ENCODE measurements at places on chromosomes 16 and 17.

- DNase-seq: no peak
These were observed 8.6 kb downstream of the KRT40 start for GRCh38 chr17:40975516-40975915.

DNA sequence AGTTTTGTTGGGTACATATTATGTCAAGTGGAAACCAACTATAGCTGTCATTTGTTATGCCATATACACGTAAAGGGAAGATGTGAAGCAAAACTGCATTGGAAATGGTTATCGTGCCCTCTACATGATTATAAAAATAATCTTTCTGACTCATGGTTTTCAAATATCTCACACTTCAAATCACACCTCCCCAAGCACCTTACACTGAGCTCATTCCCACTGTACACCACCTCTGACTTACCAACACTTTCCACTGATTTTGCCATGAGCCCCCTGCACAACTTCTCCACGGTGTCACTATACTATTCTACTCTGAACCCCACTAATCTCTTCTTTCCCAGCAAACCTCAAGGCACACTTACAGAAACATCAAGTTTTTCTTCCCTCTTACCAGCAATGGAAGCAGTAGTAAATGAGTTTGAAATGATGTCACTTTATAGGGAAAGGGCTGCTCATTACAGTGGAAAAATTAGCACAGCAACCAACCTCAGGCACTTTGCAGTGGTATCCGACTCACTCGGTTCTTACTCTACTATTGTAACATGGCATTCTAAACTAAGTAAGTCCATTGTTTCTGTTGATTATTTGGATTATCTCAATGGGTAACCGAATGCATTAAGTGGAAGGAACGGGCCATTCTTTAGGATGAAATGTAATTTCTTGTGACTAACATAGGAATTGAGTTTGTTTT is 18.7 kb downstream of the ZNF821 start:
- DNase-seq: no peak

DNA sequence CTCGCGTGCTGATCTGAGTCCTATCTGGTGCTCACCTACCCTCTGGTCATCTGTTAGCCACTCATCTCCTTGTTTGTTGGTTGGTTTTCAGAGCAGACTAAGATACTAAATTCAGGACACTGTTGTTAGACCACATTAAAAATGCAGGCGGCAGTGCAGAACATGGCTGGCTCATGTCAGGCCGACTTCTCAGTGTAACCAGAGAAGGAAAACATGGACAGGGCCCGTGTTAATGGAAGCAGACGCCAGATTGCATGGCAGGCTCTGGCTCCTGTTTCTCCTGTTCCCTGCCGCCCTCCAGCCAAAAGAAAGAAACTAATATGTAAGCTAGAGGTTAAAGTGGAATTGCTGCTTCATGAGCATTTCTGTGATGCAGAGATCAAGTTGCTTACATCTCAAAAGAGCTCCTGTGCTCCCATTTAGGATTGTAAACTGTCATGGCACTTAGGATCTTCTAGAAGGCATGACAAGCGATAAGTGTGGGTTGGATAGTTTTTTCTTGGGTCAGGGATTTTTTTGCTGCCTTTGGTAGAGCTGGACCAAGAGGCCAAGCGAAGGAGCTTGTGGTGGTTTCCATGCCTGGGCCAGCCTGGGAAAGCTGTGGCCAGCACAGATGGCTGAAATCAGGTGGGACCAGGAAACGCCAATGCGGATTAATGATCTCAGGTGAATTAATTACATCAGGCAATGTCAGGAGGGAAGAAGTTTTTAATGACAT is 56.1 kb downstream of the YPEL2 start:
- DNase-seq: no peak

GRCh38 chr17:3954976-3955672 is 9.1 kb downstream of the ATP2A3 start:
- no peak for DNase-seq

DNA sequence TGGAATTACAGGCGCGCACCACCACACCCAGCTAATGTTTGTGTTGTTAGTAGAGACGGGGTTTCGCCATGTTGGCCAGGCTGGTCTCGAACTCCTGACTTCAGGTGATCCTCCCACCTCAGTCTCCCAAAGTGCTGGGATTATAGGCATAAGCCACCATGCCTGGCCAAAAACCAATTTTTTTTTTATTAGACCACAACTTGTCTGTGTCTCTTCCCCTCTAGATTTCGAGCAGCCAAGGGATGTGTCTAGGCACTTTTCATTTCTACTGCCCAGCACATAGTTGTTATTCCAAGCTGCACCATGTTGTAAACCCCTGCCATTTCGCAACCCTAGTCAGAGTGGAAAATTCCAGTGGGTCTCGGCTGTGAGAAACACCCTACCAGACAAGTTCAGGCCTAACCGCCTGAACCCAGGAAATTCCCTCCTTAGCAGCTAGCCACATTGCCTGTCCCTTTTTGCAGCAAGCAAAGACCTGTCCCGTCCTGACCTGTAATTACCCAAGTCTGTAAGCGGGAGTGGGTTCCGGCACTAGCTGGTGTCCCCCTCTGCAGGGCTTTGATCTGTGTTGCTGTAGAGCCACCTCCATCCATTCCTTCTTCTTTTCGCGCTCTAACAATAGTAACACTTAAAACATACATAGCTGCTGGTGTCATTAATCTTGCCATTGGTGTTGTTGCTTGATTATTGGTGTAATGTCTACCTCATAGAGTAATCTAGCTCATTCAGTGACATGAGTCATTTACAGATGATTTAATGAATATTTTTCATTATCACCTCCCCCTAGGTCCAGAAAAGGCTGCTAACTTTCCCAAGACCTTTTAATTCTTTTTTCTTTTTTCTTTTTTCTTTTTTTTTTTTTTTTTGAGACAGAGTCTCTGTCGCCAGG is 77.3 kb upstream of the ATF7IP2 start:
- DNase-seq: no peak

GRCh38 chr17:81020767-81021497 is 14.0 kb upstream of the BAIAP2 start:
- DNase-seq: no peak

DNA sequence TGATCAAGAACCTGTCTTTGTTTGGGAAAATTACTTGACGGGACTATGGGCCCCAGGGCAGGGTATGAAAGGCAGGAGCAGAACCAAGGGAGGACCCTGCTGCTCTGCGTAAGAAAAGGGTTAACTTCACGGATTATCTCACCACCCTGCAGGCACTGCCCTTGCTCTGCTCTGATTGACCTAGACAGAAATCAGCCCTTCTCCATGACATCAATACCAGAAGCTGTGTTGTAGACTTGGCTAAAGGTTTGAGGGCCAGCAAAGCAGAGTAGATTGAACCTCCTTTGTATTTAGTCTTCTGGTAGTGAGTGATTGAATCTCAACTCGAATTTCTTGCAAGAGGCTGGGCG is 52.9 kb upstream of the ETV4 start:
- no peak for DNase-seq

DNA sequence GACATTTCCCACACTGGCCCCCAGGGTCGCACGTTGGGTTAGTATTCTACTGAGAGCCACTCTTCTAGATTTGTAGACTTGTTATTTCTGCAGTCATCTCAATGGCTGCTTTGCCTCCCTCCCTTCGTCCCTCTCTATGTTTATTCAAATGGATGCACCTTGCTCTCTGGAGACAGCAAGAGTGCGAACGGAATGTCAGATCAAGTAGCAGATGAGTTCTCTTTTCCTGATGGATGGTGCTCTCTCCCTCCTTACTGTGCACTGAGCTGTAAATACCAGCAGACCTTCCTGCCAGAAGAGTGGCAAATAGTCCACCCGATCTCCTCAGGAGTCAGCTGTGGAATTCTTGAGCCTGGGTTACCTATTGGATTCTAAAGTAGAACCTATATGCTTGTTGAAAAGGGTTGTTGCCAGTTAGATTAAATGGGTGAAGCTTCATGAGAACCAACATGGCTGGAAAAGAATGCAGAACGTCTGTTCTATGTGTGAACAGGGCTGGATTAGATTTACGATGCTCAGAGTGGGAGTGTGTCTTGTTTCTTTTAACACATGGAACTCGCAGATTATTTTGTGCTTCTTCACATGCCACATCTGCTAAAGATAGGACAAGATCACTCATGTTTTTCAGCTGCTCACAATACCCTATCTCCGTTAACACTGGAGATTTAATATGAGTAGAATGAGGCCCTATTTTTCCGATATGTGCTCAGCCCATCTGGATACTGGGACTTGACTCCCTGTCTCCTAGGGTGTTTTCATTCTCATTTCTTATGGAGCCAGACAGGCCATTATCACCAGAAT is 6.1 kb downstream of the GNAO1 start:
- no peak for DNase-seq

- no peak for DNase-seq
These were observed 65.8 kb downstream of the DHRS7C start for GRCh38 chr17:9725575-9725974.

GRCh38 chr17:17139972-17140589 is 66.1 kb downstream of the PLD6 start:
- no peak for DNase-seq

DNA sequence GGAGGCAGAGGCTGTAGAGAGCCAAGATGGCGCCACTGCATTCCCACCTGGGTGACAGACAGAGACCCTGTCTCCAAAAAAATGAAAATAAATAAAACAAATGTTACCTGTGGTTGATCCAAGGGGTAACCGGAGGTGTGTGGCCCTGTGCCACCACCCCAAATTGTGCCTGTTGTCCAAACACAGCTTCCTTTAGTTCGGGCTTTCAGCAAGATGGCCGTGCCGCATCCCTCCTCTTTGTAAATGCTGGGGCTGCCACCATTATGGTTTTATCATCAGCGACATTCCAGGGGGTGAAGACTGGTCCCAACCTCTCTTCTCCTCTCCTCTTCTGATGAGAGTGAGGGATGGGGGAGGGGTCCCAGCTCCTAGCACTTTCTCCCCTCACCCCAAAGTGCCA is at the start of gene C16orf92:
Gene C16orf92 (plus strand): TSS at position 312 of the 400 bp plus-strand sequence. CDS start 143 bp downstream, outside the sequence.
- no peak for DNase-seq

DNA sequence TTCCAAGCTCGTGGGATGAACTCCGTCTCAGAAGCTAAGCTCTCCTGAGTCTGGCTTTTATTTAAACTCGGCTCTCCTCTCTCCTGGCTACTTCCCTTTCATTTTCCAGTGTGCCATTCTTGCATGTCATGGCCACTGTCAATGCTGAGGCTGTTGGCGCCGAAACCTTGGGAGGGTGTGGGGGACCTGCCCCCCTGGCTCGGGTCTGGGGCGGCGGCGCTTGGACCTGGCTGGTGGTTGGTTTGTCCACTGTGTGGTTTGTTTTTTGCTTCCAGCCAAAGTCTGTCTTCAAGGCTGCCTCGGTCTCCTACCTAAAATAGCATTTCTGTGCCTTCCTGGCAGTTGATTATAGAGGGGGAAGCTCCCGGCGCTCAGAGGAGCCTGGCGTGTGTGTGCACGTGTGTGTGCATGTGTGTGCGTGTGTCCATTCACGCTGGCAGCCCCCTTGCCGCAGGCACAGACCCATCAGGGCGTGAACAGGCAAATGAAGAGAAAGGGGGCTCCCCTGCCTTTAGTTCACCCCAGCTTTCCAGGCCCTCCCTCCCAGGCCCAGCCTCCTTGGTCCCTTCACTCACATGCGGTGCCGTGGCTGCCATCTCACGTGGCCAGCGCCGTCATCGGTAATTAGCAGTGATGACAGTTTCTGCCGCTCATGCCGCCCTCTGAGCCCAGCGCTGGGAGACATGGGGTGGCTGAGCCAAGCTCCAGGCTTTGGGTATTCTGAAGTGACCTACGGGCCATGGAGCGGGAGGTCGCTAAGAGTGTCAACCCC is 179.9 kb downstream of the SEC14L1 start:
- DNase-seq: no peak

DNA sequence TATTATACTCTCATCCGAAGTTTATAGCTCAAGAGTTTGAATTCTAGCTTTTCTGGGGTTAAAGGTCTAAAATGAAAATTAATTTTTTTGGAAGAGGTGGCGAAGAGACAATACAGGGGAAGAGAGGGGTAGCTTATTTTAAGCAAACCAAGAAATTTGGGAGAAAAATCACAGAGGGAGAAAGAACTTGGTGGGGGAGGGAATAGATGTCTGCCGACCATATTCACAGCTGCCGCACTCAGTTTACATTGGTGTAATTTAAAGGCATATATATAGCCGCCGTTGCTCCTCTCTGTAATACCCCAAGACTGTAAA is 6.5 kb upstream of the ZFHX3 start:
- DNase-seq: no peak

DNA sequence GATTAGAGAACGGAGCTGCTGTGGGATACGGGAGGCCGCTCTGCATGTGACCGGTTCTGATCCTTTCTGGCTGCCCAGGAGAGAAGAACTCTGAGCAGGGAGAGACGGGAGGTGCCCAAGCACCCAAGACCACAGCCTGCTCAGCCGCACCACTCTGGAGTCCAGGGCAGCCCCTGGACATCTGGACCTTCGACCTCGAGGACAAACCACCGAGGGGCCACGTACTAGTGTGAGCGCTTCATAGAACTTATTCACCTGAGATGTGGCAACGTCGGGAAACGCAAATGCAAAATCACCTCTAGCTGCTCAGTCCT is 5.9 kb downstream of the RNF166 start:
- no peak for DNase-seq

GRCh38 chr17:29021226-29021625 is 15.4 kb upstream of the SEZ6 start:
- no peak for DNase-seq

DNA sequence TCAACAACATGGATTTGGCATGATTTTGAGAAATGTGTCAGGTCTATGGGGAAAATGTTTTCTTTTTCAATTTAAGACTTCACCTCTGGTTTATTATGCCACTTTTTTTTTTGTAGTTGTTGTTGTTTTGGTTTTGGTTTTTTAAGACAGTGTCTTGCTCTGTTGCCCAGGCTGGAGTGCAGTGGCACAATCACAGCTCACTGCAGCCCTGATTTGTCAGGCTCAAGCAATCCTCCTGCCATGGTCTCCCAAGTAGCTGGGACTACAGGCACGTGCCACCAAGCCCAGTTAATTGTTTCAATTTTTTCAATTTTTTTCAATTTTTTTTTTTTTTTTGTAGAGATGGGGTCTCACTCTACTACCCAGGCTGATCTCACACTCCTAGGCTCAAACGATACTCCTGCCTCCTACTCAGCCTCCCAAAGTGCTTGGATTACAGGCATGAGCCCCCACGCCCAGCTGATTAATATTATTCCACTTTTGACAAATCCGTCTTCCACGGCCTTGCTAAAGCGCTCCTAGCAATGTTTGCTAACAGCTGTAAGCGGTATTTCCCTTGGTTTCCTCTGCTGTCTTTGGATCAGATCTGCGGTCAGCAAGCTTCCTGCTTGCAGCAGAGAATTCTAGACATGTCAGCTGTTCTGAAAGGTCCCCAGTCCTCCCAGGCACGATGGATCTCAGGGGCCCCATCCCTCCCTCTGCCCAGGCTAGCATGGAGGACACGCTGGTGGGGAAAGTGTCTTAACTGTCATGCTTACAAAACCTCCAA is 7.0 kb upstream of the MILR1 start:
- DNase-seq: no peak

DNA sequence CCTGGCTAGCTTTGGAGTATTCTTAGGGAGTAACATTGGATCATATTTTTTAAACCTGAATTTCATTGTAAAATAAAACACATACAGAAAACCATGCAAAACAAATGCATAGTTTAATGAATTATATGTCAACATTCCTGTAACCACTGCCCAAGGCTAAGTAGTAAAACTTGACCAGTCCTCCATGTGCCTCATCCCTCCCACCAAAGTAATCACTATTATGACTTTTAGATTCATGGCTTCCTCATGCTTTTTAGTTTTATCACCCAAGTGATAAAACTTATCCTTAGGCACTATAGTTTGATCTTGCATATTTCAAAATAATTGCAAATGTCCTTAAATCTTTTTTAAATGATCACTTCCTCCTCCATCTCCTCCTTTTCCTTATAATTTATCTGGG is 20.4 kb downstream of the PRKCA start:
- no peak for DNase-seq

GRCh38 chr16:56357765-56358322 is 67.5 kb downstream of the AMFR start:
- no peak for DNase-seq

Measured in activated T-helper 9 cell treated with anti-CD3 and anti-CD28 coated beads, Interleukin-2, amount 50 U/mL, for 16 hours (primary cell).